ENCODE measurements at places on chromosomes 5 and 9.

DNA sequence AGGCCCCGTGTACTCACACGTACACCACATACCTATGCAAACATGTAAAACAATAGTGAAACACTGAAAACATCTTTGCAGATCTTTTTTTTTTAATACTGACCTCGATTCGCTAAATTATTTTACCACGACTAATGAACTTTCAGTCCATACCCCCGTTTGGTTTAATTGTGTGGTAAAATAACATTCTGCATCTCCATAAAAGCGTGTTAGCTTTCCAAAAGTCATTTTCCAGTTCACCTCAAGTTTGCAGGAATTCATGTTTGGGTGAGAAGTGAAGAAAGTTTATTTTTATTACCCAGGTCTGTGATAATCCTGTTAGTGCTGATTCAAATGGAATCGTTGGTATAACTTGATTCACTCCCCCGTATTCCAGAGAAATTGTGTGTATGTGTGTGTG is 652 bp downstream of the ARSK start:
- DNase-seq, result no peak

- no peak for DNase-seq
Measured at GRCh38 chr5:107302441-107302840, 368.3 kb downstream of the EFNA5 start.

DNA sequence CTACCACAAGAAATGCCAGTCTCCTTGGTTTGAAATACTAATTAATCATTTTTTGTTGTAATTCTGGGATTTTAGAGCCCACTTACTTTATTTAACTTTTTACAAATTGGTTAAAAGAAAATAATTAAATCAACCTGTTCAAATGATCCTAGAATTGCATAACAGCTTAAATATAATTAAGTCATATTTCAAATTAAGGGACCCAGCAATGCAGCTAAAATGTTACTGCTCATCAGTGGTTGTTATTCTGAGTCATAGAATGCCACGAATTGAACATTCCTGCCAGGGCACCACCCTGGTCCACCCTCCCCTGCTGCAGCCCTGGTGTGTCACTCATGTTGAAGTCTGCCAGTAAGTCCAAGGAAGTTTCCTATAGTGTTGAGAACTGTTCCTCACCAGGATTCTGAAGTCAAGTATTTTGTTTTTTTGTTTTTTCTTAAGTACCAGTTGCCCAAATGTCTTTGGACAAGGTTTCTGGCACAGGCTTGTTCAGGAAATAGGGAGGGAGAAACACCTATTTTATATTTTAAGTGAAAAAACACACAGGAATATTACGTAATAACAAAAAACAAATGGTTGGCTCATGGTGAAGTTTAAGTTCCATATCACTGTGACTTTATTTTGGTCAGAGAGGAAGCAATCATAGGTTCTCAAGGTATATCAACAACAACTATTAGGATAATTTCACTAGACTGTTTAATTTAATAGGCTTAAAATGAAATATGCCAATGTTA is 4.3 kb upstream of the ITGA1 start:
- DNase-seq, result peak; percentile 38

- DNase-seq, result no peak
Measured at GRCh38 chr9:1722404-1722803, 292.7 kb upstream of the SMARCA2 start.

DNA sequence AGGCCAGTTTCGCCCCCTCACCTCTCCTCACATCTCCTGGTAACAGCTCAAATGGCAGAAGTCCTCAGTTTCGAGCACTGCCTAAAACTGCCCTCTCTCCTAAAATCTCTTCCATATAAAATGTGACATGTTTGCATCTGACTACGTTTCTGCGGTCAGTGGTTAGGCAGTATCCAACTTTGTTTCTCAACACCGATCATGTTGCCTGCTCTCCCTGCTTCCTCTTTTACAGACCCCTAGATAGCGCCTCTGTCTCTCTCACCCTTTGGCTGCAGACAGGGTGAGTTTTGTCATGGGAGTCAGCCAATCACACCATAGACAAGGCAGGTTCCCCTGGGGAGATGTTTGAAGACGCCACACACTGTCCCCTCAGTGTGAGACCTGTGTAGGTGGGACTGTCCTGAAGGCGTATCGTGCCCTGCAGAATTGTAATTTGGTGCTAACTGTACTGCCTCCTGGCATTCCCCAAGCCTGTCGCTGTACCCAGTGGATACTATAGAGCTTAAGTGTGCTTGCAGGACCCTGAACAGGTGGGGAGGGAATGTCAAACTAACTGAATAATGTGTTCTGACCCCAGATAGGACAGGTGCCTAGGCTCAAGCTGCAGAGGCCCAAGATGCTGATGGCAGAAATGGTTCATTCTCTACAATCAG is 1.1 kb downstream of the HEXB start:
- DNase-seq, result no peak

DNA sequence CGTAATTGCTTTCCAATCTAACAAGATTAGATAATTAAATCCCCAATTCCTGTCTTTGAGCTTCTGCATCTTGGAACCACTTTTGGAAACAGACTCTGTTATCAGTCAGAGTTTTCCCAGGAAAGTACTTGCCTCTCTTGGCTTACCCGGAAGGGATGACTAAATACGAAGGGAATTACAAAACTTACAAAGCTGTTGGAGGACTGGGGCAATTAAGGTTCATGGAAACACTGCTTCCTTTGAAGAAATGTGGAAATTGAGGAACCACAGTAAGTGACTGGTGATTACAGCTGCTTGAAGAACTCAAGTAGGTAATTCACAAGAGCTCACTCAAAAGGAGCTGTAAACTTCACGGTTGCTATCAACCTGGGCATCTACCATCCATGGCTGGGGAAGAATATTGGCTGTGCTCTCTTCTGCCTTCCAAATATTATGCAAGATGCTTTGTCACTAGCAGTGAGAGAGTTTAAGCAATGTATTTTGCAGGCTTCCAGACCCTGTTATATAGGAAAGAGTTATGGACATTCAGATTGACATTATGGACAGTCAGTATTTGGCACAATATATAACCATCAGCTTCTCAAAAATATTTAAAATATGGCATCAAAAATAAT is 104.6 kb upstream of the MAN2A1 start:
- DNase-seq, result no peak

DNA sequence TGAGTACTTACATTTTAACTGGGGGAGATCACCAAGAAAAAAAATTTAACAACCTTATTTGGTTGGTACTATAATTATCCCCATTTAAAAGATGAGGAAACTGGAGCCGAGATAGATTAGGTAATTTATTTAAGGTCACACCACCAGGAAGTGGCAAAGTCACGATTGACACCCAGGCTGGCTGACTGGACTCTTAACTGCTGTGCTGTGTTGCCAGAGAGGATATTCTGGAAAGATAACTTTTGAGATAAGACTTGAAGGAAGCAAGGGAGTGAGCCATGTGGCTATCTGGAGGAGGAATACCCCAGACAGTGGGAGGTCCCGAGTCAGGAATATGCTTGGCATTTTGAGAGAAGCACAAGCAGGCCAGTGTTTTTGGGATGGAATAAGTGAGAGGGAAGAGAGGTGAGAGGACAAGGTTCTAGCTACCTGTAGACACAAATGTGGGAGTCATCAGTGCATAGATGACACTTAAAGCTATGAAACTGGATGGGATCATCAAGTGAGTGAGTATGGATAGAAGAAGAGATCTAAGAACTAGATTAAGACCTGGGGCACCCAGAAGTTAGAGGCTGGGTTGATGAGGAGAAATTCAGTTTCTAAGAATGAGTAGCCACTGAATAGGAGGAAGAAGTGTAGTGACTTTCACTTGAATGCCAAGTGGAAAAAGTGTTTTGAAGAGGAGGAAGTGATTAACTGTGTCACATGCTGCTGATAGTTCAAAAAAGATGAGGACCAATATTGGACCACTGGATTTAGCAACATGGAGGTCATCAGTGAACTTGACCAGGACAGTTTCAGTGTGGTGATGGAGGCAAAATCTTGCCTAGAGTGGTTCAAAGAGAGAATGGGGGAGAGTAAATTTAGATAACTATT is 25.6 kb downstream of the PDE8B start:
- DNase-seq, result no peak

DNA sequence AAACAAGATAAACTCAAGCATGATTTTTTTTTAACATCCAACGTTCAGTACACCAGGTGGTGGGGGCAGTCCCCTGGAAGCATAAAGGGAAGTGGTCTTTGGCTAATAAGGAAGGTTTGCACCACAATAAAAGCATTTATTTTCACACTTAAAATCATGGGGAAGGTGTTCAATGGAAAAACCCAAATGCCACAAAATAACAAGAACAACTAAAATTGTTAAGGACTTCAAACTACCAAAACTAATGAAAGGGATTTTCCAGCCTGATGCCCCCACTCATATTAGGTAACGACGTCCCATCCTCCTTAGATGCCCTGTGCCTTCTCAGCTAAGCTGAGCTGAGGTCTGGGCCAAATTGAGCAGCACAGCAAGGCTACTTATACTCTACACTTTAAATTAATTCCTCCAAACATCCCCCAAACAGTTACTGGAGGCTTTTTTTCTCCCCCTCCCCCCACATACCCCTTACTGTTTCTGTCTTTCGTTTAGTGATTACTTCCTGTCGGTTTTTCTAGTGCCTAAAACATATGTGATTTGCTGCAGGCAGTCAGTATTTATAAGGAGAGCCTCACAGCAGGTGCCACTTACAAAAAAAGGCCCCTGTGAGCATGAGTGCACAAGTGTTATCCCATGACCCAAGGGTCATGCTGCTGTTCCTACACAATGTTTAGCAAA is 259.7 kb upstream of the ZNF608 start:
- no peak for DNase-seq

DNA sequence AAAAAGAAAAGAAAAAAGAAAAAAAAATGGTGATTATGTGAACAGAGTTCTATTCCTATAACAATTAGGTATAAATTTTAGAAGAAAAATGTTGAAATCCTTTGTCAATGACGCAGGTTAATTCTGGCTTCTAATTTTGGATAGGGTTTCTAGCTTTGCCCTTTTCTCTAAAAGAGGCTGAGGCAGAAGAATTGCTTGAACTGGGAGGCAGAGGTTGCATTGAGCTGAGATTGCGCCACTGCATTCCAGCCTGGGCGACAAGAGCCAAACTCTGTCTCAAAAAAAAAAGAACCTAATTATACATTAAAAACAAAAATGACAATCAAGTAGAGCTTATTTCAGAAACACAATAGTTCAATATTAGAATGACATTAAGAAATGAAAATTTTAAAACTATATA is 2.9 kb downstream of the STXBP1 start:
- DNase-seq, result no peak

Data from Right ventricle myocardium superior (tissue), 1 donor.